ENCODE measurements at places on chromosomes 4 and X. TPM values are rescaled to one million over a fixed set of nuclear protein-coding genes. Genes with fewer than 3 reads are reported as not detected.

DNA sequence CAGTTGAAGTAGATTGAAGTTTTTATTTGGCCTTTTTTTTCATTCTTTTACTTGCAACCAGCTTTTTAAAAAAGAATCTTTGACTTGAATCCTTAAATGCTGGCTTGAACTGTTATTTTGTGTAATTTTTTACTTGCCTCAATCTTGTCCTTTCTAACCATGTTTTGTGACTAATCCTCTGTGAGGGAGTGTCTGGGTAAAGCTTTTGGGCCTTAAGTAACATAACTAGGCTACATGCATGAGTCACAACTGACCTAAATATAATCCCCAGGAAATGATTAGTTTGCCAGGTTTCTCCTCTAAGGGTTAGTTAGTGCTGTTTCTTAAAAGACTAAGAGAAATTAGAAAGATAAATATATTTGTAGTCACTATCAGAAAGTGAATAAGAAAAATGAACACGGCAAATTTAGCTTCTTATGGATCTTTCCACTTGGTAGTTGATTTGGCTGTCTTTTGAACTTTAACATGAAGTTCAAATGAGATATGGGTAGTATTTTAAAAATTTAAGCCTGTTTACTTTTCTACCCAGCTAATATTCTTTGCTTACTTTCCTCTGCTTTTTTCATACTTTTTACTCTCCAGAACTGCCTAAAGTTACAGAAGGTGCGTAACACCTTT lies 13.0 kb downstream of the EXOC1 start:
- DNase-seq, result peak; percentile 84

- DNase-seq, result no peak
Observed at GRCh38 chrX:47749185-47749967, 87.3 kb upstream of the ZNF81 start.

- DNase-seq, result no peak
Observed at GRCh38 chr4:145044341-145044740, 53.7 kb downstream of the ANAPC10 start.

The DGKK gene
- not detected for total RNA-seq

The FAM9C gene
- not detected for total RNA-seq
